SW 1271 (cell line): ENCODE measurements at places on chromosomes 16 and 17.

DNA sequence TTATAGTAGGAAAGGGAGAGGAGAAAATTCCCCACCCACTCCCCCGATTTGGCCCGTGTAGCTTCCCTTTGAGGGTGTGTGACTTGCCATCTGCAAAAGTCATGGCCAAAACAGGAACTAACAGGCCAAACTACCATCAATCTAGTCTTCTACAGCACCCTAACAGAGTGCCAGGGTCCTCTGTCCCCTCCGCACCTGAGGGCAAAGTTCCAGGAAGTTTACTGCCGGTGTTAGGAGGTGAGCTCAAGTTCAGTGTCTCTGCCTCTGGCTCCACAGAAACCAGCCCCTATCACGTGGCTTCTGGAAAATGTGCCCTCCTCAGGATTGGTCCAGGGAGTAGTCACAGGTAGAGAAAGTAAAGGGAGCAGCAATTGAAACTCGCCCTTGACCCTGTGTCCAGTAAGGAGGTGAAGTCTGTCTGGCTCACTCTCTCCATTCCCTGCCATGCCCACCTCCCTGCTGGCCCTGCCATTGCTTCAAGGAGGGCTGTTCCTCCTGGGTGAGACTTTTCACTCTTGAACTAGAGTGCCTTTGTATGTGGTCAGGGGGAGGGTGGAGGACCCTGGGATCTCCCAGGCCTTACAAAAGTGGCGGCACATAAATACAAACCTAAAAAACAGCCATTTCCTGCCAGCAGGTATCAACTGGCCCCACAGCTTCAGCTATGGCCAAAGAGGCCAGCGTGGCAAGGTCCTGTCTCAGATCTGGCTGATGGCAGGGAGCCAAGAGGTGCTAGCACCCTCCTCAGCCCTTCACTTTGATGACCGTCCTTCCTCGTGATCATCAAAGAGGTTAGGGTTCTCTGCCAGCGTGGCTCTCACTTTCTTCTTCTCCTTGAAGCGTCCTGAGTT lies 5.3 kb downstream of the PRR15L start:
- DNase-seq: no peak

DNA sequence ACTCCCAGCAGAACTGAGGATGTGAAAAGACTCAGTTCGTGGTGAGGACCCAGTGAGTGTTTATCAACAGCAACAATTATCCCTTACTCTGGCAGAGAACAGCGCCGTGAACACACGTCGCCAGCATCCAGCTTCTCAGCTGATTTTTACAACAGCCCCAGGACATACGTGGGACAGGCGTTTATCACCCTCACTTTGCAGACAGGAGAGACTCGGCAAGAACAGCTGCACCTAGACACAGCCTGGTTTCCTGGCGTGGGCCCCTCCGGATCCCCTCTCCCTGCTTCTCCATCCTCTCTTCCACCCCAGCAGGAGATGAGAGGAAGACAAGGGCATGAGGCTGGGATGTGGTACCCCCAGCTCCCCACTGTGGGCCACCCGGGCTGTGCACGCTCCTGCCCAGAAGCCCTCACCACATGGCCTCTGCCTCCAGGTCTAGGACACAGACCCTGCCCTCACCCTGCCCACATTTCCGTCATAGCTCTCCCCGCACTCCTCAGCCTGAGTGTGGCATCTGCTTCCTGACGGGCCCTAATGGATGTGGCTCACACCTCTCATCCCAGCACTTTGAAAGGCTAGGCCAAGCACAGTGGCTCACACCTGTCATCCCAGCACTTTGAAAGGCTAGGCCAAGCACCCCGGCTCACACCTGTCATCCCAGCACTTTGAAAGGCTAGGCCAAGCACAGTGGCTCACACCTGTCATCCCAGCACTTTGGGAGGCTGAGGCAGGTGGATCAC lies 17.5 kb downstream of the ABR start:
- DNase-seq: no peak

GRCh38 chr16:60729051-60729450 lies 1307.2 kb downstream of the CDH8 start:
- no peak for DNase-seq

GRCh38 chr16:57600952-57601580 lies 27.4 kb upstream of the ADGRG1 start:
- no peak for DNase-seq

GRCh38 chr16:27920391-27920891 lies 143.1 kb downstream of the GSG1L start:
- peak; percentile 16 for DNase-seq
